ENCODE measurements at places on chromosomes 5 and 9. TPM values are rescaled to one million over a fixed set of nuclear protein-coding genes. Genes with fewer than 3 reads are reported as not detected.

The HSPB3 gene
- not detected for polyA plus RNA-seq

The CDX1 gene
- polyA plus RNA-seq = not detected

The IL13 gene
- not detected for polyA plus RNA-seq

The SLCO6A1 gene
- not detected for polyA plus RNA-seq

The EGR1 gene
- polyA plus RNA-seq = not detected

The CTXN3 gene
- not detected for polyA plus RNA-seq

The CMBL gene
- polyA plus RNA-seq = 0.65 TPM

The FBP2 gene
- not detected for polyA plus RNA-seq

The HBEGF gene
- 0.06 TPM for polyA plus RNA-seq

The LHX2 gene
- not detected for polyA plus RNA-seq

The SH3GL2 gene
- polyA plus RNA-seq = not detected

The PTBP3 gene
- polyA plus RNA-seq = 32.1 TPM

The IGIP gene
- polyA plus RNA-seq = 0.39 TPM

The PHF24 gene
- not detected for polyA plus RNA-seq

The UGT3A1 gene
- not detected for polyA plus RNA-seq

The CDH9 gene
- polyA plus RNA-seq = not detected

The ZNG1C gene
- polyA plus RNA-seq = 20.4 TPM

The AK8 gene
- 0.14 TPM for polyA plus RNA-seq

The ETF1 gene
- polyA plus RNA-seq = 21.5 TPM

The THBS4 gene
- 0.68 TPM for polyA plus RNA-seq

The FREM1 gene
- polyA plus RNA-seq = not detected

The BARHL1 gene
- not detected for polyA plus RNA-seq

The GAS1 gene
- polyA plus RNA-seq = 0.08 TPM

The UTP15 gene
- polyA plus RNA-seq = 5.3 TPM

The SLC25A2 gene
- polyA plus RNA-seq = not detected
